ENCODE measurements at places on chromosomes 12 and 14.

GRCh38 chr12:101459642-101460346, 15.3 kb upstream of the SPIC start:
- DNase-seq, result no peak

DNA sequence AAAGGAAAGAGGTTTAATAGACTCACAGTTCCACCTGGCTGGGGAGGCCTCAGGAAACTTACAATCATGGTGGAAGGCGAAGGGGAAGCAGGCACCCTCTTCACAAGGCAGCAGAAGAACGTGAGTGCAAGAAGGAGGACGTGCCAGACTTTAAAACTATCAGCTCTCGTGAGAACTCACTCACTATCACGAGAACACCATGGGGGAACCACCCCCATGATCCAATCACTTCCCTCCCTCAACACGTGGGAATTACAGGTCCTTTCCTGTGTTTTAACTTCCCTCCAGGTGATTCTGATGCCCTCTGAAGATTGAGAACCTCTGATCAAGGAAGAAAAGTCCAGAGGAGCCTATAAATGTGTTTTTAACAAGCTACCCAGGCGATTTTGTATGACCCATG, 358.7 kb downstream of the MED13L start:
- DNase-seq, result no peak

DNA sequence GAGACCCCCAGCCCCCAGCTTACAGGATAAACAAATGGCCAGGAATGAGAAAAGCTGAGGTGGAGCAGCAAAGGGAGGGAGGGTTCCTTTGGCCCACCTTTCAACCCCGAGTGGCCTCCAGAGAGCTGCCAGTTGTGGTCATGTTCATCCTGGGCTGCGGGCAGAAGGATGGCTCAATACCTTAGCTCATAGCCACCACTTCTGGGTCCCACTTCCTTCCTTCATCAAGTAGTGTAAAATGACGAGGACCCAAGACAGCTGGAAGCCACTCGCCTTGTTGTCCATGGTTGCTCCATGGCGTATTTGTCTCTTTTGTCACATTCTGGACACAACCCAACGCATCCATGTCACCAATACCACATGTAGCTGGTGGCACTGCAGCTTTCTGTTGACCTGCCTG, 24.2 kb downstream of the CRACR2A start:
- no peak for DNase-seq

DNA sequence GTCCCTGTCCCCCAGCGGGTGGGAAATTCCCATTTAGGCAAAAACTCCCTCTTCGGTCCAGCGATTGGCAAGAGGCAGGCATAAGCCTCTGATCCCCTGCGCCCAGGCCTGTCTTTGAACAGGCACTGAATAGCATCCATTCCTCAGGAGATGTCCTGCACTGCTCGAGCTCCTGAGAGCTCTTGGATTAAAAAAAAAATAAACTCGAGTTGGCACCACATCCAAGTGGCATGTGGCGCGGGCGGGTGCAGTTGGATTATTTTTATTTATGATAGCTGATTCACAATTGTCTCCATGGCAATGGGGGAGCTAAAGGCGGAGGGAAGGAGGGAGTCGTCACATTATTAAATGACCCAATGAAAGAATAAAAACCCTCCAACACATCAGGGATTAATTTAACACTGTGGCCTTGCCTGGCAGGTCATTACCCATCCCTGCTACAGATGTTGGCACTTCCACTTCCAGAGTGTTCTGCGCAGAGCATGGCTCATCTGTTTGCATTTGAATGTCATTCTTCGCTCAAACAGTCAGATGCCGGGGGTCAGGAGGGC, 207.2 kb downstream of the AACS start:
- DNase-seq, result no peak
